ENCODE measurements at places on chromosomes 1 and 21.

GRCh38 chr1:84307398-84307797 lies 5.9 kb downstream of the SAMD13 start:
- DNase-seq: no peak

GRCh38 chr1:215794156-215794555 lies 227.1 kb downstream of the KCTD3 start:
- DNase-seq: no peak

- DNase-seq: no peak
Observed at GRCh38 chr1:184215274-184215925, 163.9 kb downstream of the TSEN15 start.

DNA sequence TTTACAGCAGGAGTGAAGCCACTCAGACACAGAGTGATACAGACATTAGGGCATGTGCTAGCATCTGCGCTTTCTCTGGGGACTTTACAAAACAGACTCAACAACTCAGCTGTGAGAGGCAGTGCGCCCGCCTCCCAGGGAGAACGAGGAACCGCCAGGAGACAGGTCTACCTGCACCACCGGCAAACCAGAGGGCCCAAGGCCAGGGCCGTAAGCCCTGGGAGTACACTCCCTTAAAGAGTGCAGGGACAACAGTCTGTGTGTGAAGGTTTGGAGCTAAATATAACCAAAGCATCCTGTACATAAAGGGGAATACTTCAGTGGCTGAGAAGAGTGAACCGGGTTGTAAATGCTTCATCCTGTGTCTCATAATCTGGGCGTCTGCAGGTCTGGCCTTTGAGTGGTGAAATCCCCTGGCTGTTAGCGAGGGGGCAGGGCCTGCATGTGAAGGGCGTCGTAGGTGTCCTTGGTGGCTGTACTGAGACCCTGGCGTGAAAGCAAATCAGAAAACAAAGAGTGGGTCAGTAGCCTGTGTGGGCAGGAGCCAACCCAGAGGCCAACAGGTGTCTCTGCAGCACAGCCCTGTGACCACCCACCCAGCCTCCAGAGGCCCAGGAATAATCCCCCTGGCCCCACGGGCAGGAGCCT lies 86.9 kb downstream of the CD247 start:
- DNase-seq: no peak

Data from activated T-cell treated with anti-CD3 and anti-CD28 coated beads, Interleukin-2, amount 50 U/mL, for 24 hours (primary cell).